Activated T-cell treated with anti-CD3 and anti-CD28 coated beads, Interleukin-2, amount 50 U/mL, for 4 hours (primary cell): ENCODE measurements at places on chromosomes 2 and 18.

- no peak for DNase-seq
These were observed 16.5 kb downstream of the OSBPL1A start for GRCh38 chr18:24381126-24381525.

DNA sequence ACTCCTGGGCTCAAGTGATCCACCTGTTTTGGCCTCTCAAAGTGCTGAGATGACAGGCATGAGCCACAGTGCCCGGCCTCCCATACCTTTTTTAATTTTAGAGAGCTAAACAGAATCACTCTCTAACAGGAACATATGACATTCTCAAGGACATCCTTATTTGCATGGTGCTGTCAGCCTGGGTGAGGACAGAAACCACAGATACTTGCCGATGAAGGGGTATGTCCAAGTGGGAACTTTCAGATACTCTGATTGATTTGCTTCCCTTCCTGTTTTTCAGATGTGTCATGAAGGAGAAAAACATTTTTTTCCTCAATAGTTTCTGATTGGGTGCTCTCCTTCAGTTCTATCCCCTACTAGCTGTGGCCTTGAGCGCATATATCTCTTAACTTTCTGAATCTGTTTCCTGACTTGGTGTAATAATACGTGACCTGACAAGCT lies 49.6 kb downstream of the MYO3B start:
- no peak for DNase-seq

GRCh38 chr2:113157897-113158753 lies 15.6 kb upstream of the PSD4 start:
- DNase-seq = no peak

DNA sequence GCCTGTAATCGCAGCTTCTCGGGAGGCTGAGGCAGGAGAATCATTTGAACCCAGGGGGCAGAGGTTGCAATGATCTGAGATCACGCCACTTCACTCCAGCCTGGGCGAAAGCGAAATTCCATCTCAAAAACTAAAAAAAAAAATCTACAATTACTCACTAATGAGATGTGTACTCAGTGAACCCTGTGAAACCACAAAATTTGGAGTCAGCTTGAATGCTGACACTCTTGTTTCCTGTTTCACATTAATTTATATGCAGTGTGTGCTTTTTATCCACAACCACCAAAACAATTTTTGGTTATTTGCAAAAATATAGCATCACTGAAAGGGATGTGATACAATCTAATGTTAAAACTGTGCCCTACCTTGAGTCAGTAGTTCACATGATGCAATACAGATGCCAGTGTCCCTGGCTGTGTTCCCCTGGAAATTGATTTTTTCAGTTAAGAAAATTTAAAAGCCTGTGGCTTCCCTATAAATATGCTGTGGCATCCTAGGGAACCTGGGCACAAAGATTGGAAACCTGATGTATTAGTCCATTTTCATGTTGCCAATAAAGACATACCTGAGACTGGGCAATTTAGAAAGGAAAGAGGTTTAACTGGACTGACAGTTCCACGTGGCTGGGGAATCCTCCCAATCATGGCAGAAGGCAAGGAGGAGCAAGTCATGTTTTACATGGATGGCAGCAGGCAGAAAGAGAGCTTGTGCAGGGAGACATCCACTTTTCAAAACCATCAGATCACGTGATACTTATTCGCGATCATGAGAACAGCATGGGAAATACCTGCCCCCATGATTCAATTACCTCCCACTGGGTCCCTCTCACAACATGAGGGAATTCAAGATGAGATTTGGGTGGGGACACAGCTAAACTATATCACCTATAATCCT lies 337.5 kb upstream of the NT5C1B start:
- DNase-seq = no peak

DNA sequence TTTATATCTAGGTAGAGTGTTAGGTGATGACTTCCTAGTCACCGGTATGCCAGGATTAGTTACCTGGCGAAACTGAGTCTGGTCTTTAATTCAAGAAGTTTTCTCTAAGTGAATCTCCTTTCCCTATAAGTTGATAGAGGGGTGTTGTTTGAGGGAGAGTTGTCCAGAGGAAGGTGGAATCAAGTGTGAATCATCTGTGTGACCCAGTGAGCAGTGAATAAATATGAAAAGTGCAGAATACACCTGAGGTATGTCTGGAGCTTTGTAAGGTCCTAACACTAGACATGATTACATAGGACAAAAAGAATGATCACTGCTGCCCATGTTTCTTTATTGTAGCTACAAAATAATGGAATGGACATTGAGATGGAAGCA lies 11.2 kb downstream of the POU3F3 start:
- no peak for DNase-seq

DNA sequence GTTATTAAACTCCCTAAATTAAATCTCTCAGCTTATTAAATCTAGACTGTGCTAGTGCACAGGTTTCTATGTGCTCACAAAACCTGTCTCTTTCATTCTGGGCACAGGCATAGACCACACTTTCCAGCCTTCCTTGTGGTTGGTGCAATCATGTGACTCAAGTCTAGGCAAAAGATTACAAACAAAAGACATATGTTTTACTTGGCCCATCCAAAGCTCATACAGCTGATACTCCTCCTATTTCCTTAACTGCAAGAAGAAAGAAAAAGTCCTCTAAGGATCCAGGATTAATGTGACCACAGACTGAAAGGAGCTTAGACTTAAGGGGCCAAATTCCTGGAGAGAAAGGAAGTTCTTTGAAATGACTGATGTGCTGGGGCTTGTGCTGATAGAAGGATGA lies 731.3 kb upstream of the RAB6C start:
- DNase-seq = no peak

DNA sequence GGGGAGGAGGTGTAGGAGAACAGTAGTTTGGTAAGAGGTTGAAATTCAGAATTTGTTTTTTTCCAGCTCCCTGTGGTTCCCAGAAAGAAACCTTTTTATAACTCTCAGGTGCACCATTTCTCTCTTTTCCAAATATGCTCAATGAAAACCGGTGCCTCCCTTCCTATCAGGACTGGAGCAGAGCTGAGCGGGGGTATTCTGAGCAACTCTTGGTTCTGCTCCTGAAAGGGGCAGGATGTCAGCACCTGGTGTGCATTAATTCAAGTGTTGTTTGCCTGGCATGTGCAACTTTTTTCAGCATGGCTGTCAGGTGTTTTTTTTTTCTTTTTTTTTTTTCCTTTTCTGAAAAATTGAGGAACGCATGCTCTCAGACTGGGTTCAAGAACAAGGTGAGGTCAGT lies 74.1 kb downstream of the MAPK4 start:
- DNase-seq = no peak
